ENCODE measurements at places on chromosomes 5 and 9.

- DNase-seq: no peak
These were observed 131.3 kb downstream of the DOCK2 start for GRCh38 chr5:169768416-169768815.

- DNase-seq: no peak
These were observed 356.2 kb upstream of the NUDT12 start for GRCh38 chr5:103918668-103919367.

DNA sequence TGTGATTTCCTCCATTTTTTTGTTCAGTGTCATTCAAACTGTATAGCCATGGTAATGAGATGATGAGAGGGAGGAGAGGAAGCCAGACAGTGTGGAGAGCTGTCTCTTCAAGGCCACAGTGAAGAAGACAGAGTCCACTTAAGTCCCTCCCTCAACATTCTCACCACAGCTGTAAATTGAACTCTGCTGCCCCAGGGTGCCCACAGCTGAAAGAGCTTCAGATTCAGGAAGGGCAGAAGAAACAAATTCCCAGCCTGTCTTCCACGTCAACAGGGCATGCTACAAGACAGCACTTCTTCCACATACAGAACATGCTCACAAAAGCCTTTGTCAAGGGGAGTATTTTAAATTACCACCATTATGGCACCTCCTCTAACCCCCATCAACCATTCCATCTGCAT lies 100.4 kb downstream of the KLHL3 start:
- DNase-seq: no peak

- DNase-seq: no peak
These were observed 53.7 kb upstream of the TEX48 start for GRCh38 chr9:114735704-114736103.

- DNase-seq: no peak
These were observed 94.2 kb upstream of the S1PR3 start for GRCh38 chr9:88897081-88897480.

- no peak for DNase-seq
These were observed 41.8 kb upstream of the NEK6 start for GRCh38 chr9:124215956-124216355.

DNA sequence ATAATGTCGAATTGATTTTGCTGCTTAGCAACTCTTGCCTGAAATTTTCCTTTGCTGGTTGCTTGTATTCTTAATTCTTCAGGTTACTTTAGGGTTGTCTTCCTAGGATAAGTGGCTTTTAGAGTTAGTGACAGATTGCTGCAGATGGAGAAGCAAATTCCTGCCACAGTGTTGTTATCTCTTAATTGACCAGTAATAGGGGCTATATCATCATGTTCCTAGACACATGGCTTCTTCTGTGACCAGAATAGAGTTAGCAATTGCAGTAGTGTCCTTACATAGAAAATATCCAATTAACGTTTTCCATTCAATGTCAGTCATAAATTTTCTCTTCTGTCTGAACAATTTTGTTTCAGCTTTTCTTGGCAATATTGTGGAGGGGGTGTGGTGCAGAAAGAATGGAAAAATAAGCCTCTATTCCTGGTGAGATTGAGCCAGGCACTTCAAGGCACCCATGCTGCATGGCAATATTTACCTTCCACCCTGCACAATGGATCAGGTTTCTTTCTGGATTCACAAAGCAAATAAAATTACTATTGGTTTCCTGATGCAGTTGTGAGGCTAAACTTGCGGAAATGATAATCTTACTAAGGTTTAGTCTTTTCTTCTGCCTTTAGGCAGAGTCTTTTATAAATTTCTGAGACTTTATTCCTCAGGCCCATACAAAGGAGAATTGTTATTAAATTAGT lies 1481.5 kb downstream of the EFNA5 start:
- DNase-seq: no peak

DNA sequence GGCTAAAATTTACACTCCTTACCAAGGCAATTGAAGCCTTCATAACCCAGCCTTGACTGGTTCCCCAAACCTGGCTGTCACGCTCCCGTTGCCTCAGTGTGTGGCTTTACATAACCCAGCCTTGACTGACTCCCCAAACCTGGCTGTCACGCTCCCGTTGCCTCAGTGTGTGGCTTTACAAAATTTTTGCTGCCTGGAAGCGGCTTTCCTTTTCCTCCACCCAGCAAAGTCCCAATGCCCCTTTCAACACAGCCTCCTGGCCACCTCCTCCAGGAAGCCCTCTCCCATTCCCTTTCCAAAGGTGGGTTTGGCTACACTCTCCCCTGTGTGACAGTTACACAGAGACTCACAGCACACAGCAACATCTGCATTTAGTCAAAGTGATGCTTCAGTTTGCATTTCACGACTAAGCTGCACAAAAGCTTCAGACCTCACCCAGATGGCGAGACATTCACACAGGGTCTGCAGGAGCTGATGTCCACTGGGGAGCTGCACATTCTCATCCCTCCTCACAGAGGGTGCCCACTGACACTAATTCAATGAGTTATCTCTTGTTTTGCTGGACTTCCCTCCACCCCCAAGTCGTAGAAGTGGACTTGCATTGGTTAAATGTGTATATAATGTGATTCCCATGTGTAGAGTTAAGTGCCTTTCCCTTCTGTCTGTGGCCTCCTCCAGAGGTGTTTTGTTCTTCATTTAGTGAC lies 156.6 kb upstream of the PHYKPL start:
- no peak for DNase-seq

DNA sequence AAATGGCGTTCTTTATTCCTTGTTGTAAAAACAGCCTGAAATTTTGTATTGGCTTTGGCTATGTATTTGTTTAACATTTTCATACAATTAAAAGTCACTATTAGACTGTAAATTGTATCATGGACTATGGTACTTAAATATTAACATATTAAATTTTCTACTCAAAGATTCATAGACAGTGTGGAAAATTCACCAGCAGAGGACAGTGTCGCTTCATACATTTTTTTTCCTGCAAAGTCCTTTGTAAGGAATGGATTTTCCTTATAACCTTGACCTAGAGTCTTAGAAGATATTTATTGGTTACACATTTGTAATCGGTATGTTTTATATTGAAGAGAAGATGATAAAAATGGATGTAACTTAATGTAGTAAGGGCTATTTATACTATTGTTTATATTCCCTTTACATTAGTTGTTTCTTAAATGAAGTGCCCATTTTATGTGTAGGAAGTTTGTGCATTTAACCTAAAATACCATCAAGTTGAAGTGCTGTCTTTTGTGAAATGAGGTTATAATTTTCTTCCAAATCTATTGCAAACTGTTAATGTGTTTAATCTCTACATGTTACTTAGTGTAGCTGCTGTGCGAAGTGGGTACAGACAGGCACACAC lies 150.1 kb downstream of the KDM4C start:
- DNase-seq: peak; percentile 43
